ENCODE measurements at places on chromosomes 13 and 19.

GRCh38 chr13:85405316-85405897, 393.8 kb downstream of the SLITRK6 start:
- DNase-seq, result no peak

DNA sequence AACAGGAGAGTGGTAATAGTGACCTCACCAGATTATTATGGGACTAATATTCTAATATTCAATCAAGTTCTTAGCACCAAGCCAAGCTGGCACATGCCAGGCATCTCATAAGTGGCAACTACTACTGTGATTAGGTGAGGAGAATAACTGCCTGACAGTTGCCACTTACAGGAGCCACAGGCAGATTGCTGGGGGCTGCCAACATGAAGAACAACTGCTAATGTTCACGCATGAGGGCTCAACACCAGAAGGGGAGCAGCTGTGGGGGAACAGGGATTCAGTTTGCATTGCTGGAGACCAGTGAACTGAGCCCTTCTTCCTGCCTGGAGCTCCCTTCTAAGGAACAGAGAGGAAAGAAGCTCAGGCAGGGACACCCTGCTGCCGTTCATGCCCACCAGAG, 504.5 kb downstream of the FOXO1 start:
- no peak for DNase-seq

DNA sequence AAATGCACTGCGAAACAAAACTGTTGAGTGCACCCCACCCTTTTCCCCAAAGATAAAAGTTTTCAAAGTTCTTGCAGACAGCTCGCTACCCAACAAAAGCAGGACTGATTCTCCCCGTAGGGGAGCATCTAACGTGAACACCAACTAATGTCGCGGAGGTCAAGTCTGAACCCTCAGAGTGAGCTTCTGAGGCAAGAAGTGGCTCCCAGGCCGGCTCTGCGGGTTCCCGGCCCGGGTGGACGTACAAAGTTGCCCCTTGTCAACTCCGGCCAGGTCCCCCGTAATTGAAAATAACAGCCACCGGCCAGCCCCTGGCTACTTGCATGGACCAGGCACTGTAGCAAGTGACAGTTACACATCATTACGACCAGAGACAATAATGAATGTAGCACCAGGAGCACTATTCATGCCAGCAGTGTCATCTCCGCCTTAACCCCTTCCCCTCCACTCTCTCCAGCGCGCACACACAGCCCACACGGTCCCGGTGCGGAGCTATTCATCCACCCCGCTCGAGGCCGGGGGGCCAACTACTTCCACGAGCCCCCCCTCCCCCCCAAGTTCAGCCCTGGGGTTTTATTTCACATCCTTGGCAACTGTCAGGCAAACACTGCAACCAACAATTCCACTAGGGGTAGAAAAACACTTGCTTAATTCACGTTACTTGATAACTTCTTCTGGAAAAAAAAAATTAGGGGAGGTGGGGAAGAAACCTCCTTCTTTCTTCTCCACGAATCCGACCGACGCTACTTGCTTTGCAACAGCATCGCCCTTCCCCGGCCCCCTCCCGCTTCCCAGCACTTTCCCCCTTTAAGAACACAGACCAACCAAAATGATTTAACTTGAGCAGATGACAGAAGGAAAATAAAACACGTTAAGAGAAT, 1.2 kb downstream of the KLF12 start:
- peak; percentile 40 for DNase-seq

- no peak for DNase-seq
Measured at GRCh38 chr13:20495087-20496023, 30.3 kb downstream of the CRYL1 start.

GRCh38 chr19:28521614-28522544, 691.1 kb downstream of the UQCRFS1 start:
- no peak for DNase-seq

Data from Peyer's patch (tissue), 4 donors.